ENCODE measurements at places on chromosomes 6 and 20.

- DNase-seq, result no peak
Measured at GRCh38 chr6:170524172-170524502, 29.0 kb downstream of the PSMB1 start.

DNA sequence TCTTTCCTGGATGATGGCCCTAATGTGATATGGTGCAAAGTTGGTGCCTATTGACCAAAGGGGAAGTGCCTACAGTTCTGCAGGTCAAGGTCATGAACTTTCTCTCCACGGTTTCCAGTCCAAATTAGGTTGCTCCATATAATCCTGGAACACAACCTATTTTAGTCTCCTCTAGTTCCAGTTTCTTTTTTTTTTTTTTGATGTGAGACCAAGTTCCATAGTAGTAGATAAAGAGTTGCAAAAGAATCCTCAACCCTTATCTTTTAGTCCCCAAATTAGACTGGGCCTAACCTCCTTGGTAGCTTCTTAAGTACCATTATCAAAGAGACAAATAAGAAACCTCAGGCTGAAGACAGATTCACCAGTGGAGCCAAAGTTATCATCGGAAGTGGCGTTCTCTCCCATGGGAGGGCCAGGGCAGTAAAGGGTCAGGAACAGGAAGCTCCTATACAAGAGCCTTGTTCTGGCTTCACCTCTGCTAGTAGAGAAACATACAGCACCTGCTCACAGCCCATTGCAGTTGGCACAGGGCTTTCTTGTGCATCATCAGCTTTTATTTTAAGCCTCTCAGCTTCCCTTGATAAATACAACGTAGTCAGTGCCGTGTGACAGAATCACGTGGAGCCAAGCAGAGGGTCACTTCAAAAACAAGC lies 132.2 kb upstream of the RREB1 start:
- DNase-seq, result no peak

GRCh38 chr6:24537771-24538385 lies 43.1 kb downstream of the ALDH5A1 start:
- no peak for DNase-seq

DNA sequence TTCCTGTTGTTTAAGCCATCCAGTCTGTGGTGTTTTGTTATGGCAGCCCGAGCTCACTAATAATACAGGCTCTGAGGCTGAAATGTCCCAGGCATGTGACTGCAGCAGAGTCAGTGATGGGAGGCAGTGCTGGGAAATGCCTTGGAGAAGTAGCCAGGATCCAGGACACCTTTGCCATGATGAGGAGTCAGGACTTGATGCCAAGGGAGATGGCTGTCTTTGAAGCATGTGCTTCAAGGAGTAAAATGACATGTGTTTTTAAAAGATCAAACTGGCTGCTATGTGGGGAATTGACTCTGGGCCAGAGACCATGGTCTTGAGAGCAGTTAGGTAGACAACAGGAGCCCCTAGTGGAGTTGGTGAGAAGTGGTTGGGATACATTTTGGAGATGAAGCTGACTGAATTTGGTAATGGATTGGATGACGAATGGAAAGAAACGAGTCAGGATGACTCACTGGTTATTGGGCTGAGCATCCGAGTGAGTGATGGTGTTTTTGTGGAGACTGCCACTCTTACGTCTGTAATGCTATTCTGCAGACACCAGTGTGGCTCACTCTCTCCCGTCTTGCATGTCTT lies 322.2 kb downstream of the PLCB1 start:
- DNase-seq, result peak; percentile 49

- no peak for DNase-seq
Measured at GRCh38 chr20:56626367-56627121, 2.6 kb upstream of the TFAP2C start.

GRCh38 chr20:23287354-23288190 lies 63.0 kb upstream of the NXT1 start:
- DNase-seq, result no peak

GRCh38 chr6:41191569-41191968 lies 9.4 kb downstream of the TREML2 start:
- no peak for DNase-seq

- DNase-seq, result no peak
Measured at GRCh38 chr6:38587766-38588362, 51.9 kb downstream of the BTBD9 start.

DNA sequence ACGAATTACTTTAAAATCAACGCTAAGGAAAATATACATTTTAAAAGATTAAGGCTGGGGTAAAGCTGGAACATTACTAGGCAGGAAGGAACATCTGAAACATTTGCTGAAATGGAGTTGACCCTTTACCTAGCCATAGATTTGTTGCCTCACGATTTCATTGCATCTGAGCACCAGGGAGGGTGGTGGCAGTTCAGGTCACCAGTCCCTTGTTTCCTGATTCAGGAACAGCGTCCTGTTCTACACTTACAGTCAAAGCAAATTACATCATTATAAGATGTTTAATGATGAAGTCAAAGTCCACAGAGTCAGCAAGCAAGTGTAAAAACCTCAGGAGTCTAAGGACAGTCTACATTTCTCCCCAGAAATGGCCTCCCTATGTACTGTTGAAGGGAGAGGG lies 9.0 kb upstream of the MICA start:
- no peak for DNase-seq

DNA sequence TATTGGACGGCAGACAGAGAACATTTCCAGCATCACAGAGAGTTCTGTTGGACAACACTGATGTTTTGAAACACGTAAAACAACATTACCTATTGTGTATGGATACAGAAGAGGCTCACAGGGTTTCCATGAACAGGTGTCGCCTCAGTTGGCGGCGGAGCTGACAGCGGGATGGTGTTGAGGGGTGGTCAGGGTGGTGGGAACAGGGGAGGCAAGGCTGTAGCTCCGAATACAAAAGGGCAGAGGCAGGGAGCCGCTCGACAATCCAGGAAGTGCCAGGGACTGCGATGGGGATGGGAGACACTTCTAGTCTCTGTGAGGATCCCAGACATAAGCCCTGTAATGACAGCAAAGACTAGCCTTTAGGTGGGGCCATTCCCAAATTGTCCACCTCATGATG lies 14.5 kb upstream of the PI16 start:
- DNase-seq, result no peak

- DNase-seq, result no peak
Measured at GRCh38 chr6:167255918-167256553, 35.1 kb upstream of the UNC93A start.

- DNase-seq, result no peak
Measured at GRCh38 chr20:34891166-34892062, 15.0 kb downstream of the ACSS2 start.

- DNase-seq, result no peak
Measured at GRCh38 chr6:104908031-104908887, 48.5 kb upstream of the HACE1 start.

DNA sequence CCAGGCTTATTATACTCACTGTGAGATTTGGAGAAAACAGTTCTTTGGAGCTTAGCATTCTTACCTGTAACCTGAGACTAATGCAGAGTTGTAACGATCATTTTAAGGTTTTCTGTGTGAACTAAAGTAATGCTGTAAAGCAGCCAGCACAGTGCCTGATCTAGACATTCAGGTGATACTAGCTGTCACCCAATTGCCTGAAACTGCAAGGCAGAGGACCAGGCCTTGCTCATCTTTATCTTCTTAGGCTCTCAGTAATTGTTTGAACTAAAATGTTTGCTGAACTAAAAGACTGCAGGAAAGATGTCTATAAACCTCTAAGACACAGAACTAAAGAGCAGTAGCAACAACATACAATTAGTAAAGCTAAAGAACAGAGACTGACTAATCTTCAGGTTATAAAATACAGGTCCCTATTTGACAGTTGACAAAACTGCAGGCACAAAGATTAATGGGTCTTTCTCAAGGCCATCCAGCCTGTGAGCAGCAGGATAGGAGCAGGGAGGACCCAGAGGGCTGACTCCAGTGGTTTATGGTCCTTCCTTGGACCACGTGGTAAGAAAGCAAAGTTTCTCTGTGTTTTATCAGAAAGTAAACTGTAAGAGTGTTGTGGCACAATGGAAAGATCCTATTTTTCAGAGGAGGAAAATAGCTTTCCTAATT lies 31.4 kb downstream of the SMLR1 start:
- no peak for DNase-seq

GRCh38 chr6:141513830-141514229 lies 618.9 kb upstream of the GJE1 start:
- no peak for DNase-seq

DNA sequence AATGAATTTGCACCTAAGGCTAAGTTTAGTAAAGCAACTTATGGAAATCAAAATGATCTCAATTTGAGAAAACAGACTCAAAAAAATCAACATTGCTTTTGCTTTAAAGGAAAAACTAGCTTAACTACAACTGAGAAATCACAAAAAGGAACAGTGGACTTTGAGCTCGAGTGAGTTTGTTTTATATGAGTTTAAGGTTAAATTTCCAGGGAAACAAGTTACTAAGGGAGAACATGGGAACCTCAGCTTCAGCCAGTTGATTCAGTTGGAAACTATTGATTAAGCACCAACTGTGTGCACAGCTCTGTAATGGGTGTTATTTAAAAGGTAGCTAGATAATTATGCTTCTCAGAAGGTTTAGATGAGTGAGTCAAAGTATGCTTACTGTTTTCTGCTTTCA lies 85.7 kb downstream of the TBC1D7 start:
- no peak for DNase-seq

DNA sequence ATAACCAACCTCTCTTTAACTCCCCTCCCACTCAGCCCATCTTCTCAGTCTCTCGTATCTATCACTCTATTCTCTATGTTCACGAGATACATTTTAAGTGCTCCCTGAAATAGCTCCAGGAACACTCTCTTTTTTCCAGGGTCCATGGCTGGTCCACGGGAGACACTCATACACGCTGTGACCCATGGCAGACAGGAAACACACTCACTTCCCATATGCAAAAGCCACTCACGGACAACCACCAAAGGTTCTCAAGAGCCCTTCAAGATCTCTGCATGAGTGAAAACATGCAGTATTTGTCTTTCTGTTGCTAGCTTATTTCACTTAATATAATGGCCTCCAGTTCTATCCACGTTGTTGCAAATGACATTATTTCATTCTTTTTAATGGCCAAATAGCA lies 71.4 kb upstream of the PCSK2 start:
- no peak for DNase-seq

- DNase-seq, result no peak
Measured at GRCh38 chr6:151167034-151167433, 72.7 kb upstream of the AKAP12 start.

GRCh38 chr6:149317644-149318571 lies at the start of gene TAB2:
Gene TAB2 (plus strand): TSS chr6:149317712. CDS start chr6:149369998, 52,286 bp downstream.
- no peak for DNase-seq

- DNase-seq, result no peak
Measured at GRCh38 chr6:125154118-125154760, 666 bp downstream of the TPD52L1 start.

DNA sequence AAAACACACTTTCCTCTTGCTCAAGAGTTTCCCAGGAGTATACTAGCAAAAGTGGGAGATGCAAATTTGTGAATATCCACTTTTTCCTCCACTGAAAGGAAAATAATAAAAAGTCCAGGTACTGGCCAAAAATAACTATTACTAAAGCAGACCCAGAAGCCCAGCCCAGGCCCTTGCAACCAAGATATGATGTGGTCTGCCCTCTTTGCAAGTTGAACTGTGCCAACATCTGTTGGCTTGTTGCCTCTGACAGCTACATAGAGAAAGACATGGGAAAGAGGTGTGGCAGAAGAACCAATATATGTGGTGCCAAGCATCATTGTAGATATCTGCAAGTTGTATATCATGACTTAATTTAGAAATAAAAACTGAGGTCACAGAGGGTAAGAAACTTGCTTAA lies 78.4 kb upstream of the JAG1 start:
- no peak for DNase-seq
